MCF 10A (cell line): ENCODE measurements at places on chromosomes 5 and 9. TPM values are rescaled to one million over a fixed set of nuclear protein-coding genes. Genes with fewer than 3 reads are reported as not detected.

GRCh38 chr9:38435521-38435920, 11.3 kb upstream of the IGFBPL1 start:
- H3K27ac ChIP-seq = no peak overlapping the region
- no peaks in the 10 kb centered on the region for H3K36me3 ChIP-seq
- no peak for DNase-seq
- no peak overlapping the region for H3K4me3 ChIP-seq

- no peak overlapping the region for H3K4me3 ChIP-seq
- peaks cover 58% of the 10 kb centered on the region for H3K27me3 ChIP-seq
- H3K27ac ChIP-seq = no peak overlapping the region
- DNase-seq = no peak
- no peaks in the 10 kb centered on the region for H3K36me3 ChIP-seq
These were observed 29.2 kb upstream of the PHF24 start for GRCh38 chr9:34928921-34929320.

- H3K4me3 ChIP-seq = no peak overlapping the region
- no peak for DNase-seq
- H3K4me1 ChIP-seq = no peaks in the 10 kb centered on the region
- no peaks in the 10 kb centered on the region for H3K27me3 ChIP-seq
These were observed 961.3 kb upstream of the CTNND2 start for GRCh38 chr5:12865529-12865928.

DNA sequence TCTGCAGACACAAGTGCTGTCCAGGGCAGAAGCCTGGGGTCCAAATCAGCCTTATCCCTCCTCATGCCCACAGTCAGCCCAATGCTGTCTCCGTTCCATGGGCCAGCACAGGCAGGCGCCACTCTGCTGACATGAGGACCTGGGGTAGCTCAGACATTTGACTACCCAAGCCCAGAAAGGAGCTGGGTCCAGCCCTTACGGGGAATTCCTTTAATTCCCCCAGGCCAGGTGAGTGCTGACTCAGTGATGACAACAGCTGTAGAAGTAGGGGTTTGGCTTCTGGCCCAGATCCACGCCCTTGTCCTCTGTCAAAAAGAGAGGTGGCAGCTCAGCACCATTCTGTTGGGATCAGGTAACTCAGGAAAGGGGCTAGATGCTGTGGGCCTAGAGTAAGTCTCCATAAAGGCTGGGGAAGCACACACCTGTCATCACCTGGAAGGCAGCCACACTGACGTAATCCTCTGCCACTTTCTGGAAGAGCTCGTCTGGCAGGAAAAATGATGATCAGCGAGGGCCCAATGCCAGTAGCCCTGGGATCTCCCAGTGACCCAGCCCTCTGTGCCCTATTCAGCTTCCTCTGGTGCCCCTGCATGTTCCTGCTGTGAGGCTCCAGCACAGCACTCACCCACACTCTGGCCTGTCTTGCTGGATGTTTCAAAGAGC, 1.9 kb downstream of the RAB24 start:
- H3K36me3 ChIP-seq = peaks cover 55% of the 10 kb centered on the region
- H3K4me3 ChIP-seq = peak overlapping the region; percentile 87
- DNase-seq = peak; percentile 93
- peak overlapping the region; percentile 73 for H3K27ac ChIP-seq

DNA sequence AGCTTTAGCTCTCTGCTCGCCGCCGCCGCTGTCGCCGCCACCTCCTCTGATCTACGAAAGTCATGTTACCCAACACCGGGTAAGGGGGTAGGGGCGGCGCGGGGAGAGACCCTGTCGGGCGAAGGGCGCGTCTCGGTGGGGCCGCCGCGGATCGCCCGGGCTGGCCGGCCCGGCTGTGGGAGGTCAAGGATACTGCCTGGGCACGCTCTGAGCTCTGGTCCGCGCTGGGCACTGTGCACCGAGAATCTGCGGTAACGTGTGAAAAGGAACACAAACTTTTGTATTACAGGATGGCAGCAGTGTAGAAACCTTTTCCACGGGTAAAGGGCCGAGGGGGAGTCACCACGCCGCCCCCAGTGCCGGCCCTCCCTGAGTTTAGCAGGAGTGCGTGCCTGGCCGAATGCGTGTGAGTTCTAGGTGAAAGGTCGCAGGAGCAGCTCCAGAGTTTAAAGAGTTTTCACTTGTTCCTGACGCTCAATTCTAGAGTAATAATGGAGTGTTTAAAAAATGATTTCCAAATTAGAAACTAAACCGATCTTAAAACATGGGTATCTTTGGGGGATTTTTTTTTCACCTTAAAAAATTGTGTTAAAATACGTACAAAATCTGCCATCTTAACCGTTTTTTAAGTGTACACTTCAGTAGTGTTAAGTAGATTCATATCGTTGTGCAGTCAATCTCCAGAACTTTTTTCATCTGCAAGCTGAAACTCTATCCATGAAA, at the start of gene HSDL2:
TSS of gene HSDL2 (plus strand) at position 7 of the 723 bp plus-strand sequence. CDS start at position 63, 56 bp downstream.
- peak within 1 kb of the TSS; percentile 83 for H3K27ac ChIP-seq
- H3K27me3 ChIP-seq = no peaks in the 10 kb centered on the region
- H3K36me3 ChIP-seq = peaks cover 6% of the 10 kb centered on the region
- peak within 1 kb of the TSS; percentile 93 for H3K4me3 ChIP-seq
- peaks cover 34% of the 10 kb centered on the region for H3K4me1 ChIP-seq
- DNase-seq = peak; percentile 54

DNA sequence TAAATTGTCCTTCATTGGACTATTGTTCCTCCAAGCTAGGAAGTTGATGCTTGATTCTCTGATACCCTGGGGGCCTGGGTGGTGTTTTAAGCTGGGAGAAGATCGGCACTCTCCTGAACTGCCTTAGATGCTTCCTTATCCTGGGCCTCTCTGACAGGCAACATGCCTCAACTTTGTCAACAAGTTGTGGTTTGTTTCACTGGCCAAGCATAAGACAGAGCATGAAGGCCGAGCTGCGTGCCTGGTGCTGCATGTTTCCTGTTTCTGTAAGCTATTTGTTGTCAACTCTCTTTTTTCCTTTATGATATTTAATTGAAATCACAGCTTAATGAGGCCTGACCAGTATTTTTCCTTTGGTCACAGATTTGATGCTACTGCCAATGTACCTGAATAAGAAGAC, 187.6 kb upstream of the TNC start:
- no peaks in the 10 kb centered on the region for H3K4me1 ChIP-seq
- H3K27ac ChIP-seq = no peak overlapping the region
- no peaks in the 10 kb centered on the region for H3K36me3 ChIP-seq
- H3K27me3 ChIP-seq = no peaks in the 10 kb centered on the region
- no peak for DNase-seq

DNA sequence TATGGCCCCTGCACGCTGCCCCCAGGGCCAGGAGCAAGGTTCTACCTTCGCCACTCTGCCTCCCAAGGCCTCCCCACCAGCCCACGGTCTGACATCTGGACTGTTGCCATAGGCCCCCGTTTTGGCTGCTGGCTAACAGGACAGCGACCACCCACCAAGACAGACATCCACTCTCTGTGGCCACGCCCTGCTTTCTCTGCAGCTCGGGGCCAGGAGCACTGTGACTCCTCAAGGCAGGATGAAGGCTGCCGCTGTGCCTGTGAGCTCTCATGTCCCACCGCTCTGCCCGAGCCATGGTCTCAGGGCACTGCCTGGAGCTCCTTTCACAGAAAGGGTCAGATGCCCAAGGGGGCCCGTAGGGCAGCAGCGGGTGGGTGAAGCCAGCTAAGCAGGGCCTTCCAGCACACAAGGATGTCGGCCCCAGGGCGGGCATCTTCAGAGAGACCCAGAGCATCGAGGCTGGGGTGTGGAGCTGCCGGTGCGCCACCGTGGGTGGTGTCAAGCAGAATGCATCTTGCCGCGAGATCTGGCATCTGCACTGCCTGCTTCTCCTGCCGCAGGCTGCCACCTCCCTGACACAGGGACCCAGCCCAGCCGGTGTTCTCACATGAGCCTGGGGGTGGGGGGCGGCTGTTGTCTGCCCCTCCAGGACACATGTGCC, 92.2 kb upstream of the ADAMTS2 start:
- DNase-seq = no peak
- no peak overlapping the region for H3K4me3 ChIP-seq
- H3K4me1 ChIP-seq = no peaks in the 10 kb centered on the region
- no peaks in the 10 kb centered on the region for H3K27me3 ChIP-seq

DNA sequence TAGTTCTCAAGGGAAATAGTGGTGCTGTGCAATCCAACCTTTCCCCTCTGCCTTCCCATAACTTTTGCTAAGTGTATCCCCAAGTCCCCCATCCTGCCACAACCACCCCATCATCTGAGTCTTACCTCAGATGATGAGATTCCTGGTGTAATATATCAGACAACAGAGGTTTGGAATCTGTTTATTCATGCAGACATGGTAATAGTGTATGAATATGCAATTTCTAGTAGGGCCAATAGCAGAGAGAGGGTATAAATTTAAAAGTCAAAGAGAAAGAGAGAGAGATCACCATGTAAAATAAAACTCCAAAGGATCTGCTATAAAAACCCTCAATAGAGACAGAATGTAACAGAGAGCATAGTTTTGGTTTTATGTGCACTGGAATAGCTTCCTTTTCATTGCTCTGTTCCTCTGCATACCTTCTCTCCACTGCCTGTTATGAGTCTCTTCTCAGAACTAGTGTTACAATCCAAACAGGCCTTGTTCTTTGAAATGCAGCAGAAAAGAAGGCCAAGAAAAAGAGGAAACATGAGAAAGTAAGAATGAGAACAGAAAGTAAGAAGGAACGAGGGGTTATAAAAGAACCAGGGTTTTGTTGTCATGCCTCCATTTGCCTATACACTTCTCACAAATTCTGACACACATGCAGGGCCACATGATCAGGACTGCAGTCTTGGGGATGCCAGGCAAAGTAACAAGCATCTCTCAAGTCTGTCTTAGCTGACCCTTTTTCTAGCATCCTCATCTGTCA, 278.0 kb downstream of the CETN3 start:
- H3K4me3 ChIP-seq = no peak overlapping the region
- no peak overlapping the region for H3K27ac ChIP-seq
- no peaks in the 10 kb centered on the region for H3K36me3 ChIP-seq

DNA sequence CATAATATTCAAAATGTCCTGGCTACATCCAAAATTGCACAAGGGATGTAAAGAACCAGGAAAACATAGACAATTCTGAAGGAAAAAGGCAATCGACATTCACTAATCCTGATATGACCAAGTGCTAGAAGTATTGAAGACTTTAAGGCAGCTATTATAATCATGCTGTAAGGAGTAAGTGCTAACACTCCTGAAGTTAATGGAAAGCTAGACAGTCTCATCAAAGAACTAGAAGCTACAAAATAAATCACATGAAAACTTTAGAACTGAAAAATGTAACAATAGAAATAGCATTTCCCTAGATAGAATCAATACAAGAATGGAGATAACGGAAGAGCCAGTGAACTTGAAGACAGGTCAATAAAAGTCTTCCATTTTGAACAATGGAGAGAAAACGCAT, 18.5 kb downstream of the FCN1 start:
- peaks cover 19% of the 10 kb centered on the region for H3K4me1 ChIP-seq
- no peak overlapping the region for H3K27ac ChIP-seq
- H3K36me3 ChIP-seq = no peaks in the 10 kb centered on the region
- peaks cover 22% of the 10 kb centered on the region for H3K27me3 ChIP-seq
- H3K4me3 ChIP-seq = no peak overlapping the region

- H3K27ac ChIP-seq = no peak overlapping the region
- no peak for DNase-seq
- H3K27me3 ChIP-seq = peaks cover 46% of the 10 kb centered on the region
- H3K4me3 ChIP-seq = no peak overlapping the region
- H3K36me3 ChIP-seq = no peaks in the 10 kb centered on the region
These were observed 170.5 kb downstream of the GABBR2 start for GRCh38 chr9:98538203-98538602.

GRCh38 chr9:16105168-16106020, 552.6 kb downstream of the CCDC171 start:
- no peaks in the 10 kb centered on the region for H3K27me3 ChIP-seq
- no peak overlapping the region for H3K4me3 ChIP-seq
- DNase-seq = peak; percentile 55
- H3K4me1 ChIP-seq = no peaks in the 10 kb centered on the region

DNA sequence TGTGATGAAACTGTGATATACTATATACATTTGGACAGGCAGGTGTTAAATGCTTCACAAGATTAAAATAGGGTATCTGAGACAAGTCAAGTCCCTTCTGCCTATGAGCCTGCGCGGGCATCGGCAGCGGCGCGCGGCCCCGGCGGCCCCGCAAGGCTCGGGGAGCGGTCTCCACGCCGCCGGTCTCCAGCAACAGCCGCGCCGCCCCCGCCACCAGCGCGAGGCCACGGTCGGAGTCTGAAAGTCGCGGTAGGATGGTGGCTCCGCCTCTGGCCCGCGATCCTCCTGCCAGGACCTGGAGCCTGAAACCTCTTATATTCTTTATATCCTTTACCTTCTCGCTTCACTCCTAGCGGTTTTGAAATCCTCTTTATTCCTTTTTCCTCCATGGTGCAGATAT, 99.4 kb downstream of the INSL6 start:
- no peak overlapping the region for H3K27ac ChIP-seq
- DNase-seq = no peak
- no peaks in the 10 kb centered on the region for H3K27me3 ChIP-seq
- H3K4me1 ChIP-seq = peaks cover 4% of the 10 kb centered on the region

- H3K36me3 ChIP-seq = no peaks in the 10 kb centered on the region
- no peak overlapping the region for H3K4me3 ChIP-seq
- peaks cover 48% of the 10 kb centered on the region for H3K27me3 ChIP-seq
- no peak overlapping the region for H3K27ac ChIP-seq
- DNase-seq = no peak
- H3K4me1 ChIP-seq = no peaks in the 10 kb centered on the region
These were observed 29.0 kb downstream of the PAEP start for GRCh38 chr9:135590486-135591079.

TTC16 gene
- 0.19 and 0.32 TPM in 2 replicates for total RNA-seq

KIF12 gene
- total RNA-seq = not detected in 2 replicates

CRHBP gene
- not detected in 2 replicates for total RNA-seq
